ENCODE measurements at places on chromosomes 5 and 9.
A peak's percentile ranks its signal among the peaks of the same experiment; 100 is the strongest.

- DNase-seq, result peak; percentile 86
Measured at GRCh38 chr9:72931437-72931836, 21.4 kb downstream of the ALDH1A1 start.

DNA sequence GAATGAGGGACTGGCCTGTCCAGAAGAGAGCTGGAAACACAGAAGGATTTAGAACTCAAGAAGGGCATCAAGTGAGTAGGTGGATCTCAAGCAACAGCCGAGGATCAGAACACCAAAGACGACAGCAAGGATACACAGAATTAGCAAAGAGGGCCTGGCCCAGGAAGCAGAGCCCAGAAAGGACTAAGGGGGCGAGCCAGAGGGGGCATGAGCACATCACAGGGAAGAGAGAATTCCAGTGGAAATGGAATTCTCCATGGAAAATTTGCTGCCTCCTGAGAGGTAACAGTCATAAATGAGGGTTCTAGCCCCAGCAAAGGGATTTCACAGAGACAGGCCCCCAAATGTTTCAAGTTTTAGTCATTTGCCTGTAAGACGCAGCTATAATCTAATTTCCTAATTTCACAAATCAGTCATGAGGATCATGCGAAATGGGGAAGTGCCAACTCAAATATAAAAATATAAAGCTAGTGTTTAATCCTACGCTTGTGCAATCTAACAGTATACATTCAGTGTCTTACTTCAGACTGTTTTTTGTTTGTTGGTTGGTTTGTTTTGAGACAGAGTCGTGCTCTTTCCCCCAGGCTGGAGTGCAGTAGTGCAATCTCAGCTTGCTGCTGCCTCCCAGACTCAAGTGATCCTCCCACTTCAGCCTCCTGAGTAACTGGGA, 46.7 kb downstream of the FNBP1 start:
- DNase-seq, result no peak

GRCh38 chr5:129410488-129410887, 49.6 kb upstream of the ADAMTS19 start:
- DNase-seq, result no peak

DNA sequence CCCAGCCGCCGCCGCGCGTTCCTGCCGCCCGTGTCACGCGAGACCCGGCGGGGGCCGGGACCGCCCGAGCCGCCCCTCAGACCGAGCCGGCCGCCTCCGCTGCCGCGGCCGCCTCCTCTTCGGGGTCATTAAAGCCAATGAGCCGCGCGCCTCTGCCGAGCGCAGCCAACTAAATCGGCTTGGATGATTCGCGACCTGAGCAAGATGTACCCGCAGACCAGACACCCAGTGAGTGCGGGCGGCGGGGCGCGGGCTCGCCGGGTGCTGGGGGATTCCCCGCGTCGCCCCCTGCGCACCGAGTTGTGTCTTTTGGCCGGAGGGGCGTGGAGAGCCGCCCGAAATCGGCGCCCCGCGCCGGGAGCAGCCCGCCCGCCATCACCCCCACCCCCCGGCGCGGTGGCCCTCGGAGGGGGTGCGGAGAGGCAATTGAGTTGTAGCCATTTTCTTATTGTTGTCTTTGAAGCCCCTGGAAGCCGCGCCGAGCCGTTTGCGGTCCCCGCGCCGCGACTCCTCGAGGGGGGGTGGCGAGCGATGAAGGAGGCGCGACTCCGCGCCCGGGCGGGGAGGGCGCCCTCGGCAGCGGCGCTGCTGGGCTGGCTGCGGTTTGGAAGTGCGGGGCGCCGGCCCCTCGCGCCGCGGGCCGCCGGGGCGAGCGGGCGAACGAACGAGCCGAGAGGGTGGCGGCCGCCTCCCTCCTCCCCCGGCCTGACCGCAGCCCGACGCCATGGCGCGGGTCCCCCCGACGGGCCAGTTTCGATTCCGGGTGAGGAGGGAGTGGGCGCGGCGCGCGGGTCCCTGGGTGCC, 1.0 kb downstream of the TLE4 start:
- peak; percentile 17 for DNase-seq

DNA sequence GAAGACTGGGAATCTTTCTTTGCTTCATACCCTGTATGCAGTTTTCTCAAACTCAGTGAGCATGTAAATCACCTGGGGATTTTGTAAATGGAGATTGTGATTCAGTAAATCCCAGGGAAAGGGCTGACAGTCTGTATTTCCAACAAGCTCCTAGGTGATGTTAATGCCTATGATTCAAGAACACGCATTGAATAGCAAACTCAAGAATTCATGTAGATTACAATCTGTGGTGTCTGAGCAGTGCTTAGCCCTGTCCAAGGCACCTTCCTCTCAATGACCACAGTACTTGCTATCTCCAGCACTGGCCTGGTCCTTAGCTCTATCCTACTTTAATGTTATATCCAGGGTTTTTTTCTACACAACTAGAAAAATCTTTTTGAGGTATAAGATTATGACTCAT, 721.4 kb upstream of the MEF2C start:
- DNase-seq, result no peak

GRCh38 chr9:89564346-89564878, 40.4 kb upstream of the GADD45G start:
- DNase-seq, result peak; percentile 87

DNA sequence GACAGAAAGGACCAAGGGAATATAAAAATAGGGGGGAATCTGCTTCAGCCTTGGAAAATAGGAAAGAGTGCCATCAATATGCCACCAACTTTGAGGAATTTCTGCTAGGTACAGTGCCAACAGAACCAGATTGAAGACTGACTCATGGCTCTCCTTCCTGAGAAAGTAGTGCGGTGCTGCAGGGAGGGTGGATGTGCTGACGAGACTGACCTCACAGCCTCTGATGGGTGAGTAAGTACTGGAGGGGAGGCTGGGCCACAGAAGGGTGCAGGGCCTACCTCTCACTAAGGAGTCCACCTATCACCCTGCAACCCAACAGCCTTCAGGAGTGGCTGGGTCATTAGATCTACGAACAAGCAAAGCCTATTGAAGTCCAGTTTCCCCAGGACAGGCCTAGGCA, 187.6 kb downstream of the GABBR2 start:
- peak; percentile 66 for DNase-seq

DNA sequence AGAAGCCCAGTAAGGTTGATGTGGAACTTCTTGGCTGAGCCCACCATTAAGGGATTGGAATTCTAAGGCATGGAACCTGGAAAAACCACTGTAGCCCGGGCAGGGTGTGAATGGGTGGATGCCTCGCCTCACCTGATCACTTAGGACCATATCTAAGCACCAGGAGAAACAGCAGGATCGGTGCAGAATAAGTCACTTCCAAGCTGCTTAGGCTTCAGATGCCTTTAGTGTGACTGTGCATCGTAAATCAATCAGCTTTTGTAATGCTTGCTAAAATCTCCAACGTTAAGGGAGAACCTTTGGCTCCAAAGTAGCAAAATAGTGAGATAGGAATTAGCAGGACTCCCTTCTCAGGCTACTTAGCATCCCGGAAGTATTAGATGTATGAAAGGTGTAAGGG, 103.9 kb upstream of the MEGF10 start:
- DNase-seq, result peak; percentile 28

DNA sequence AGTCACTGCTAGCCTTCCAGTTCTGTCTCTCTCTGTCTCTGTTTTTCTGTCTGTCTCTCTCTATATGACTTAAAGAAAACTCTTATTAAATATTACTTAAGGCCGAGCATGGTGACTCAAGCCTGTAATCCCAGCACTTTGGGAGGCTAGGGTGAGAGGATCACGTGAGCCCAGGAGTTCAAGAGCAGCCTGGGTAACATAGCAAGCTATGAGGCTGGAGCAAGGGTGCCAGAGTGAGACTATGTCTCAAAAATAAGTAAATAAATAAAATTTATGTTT, 1.7 kb upstream of the GBGT1 start:
- DNase-seq, result no peak

GRCh38 chr9:105435453-105435852, 12.4 kb upstream of the FSD1L start:
- no peak for DNase-seq

GRCh38 chr5:39422036-39422606, 2.7 kb downstream of the DAB2 start:
- DNase-seq, result peak; percentile 49

DNA sequence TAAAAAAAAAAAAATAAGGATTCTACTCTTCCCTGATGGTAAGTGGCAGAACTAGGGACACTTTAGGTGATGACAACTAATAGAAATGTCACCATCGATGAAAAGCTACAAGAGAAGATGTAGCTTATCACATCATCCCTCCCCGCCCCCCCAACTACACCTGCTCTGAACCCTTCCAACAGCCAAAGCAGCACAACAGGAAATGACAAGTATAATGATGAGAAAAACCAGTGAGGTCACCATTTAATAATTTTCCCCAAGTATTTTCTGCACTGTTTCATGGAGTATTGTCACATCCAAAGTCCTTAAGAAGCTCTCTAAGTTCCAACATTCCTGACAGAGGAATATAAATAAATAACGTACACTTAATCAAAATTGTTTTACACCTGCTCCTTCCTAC, 221.4 kb downstream of the EFNA5 start:
- peak; percentile 58 for DNase-seq

- DNase-seq, result no peak
Measured at GRCh38 chr5:105150323-105150722, 1587.7 kb upstream of the NUDT12 start.

DNA sequence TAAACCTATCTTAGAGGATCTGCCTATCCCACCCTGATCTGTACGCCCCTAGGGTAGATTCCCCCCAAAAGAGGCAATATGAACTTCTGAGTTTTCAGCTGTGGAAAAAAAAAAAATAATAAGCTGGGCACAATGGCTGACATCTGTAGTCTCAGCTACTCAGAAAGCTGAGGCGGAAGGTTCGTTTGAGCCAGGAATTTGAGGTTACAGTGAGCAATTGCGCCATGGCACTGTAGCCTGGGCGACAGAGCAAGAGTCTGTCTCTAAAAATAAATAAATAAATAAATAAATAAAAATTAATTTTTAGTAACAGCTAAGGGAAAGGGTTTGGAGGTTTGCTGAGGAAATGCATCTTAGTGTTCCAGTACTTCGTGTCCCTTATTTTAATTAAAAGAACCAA, 21.1 kb upstream of the SLC28A3 start:
- DNase-seq, result no peak

DNA sequence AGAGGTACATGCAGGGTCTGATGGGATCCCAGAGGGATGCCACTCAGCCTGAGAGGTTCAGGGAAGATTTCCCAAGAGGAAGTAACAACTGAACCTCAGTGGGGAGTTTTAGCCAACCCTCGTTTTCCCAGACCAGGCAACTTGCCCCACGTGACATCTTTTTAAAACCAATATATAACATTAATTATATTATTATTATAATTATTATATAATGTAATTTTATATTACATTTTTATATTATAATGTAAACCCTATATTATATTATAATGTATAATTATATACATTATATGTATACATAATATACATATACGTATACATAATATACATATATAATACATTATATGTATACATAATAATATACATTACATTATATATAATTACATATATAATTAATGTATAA, 62.8 kb upstream of the WWC1 start:
- no peak for DNase-seq

DNA sequence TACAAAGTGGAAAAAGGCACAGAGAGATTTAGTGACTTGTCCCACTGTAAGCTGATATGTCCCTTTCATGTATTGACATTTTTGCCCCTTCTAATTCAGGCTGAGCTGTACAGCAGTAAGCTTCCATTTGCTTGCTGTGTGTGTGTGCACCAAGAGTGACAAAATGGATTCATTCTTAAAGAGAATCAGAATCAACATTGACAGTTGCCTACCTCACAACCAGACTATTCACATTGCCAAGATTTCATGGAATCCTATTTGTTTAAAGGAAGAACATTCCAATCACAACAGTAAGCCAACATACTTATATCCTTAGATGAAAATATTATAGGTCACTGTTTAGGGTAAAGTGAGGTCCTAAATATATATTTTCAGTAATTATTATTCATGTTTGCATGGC, 102.6 kb downstream of the TMEM232 start:
- DNase-seq, result no peak

GRCh38 chr5:2186472-2187015, 303.8 kb upstream of the IRX4 start:
- DNase-seq, result no peak

- DNase-seq, result no peak
Measured at GRCh38 chr9:94826644-94827410, 100.3 kb downstream of the AOPEP start.

Data from kidney tubule cell (primary cell).